ENCODE measurements at places on chromosomes 12 and 14.

- DNase-seq: no peak
Observed at GRCh38 chr14:53872681-53873089, 83.9 kb downstream of the BMP4 start.

GRCh38 chr12:44889162-44889561 is 13.0 kb upstream of the NELL2 start:
- DNase-seq: no peak

DNA sequence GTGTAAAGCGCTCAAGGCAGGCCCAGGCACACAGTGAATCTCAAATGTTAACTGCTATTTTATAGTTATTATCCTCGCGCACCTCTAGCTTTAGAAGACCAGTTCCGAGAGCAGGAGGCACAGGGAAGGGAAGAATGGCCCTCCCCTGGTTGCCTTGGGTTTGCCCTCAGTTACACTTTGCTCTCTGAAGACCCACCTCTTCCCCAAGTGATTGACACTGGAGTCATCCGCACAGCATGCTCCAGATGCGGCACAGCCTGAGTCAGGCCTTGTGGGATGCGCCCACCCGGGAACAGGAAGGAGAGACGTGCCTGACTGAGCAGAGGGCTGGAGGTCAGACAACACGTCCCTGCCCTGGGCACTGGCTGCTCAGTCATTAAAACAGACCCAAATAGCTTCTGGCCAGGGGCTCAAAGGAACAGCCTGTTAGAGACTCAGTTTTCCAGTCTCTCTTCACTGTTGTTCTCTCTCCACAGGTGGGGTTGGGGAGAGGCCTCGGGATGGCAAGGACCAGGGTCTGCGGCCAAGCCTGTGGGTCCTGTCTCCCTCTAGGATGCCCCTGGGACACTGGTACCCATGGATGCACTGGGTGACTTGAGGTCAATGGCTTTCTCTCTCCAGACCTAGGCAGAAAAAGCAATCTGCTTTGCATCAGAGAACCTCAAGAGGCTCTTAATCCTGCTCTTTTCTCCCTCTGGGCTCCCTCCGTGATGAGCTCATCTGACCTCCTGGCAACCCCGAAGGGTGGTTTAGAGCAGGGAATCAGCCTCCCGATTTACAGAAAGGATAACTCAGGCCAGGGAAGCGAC is 13.6 kb upstream of the MLXIP start:
- no peak for DNase-seq

- no peak for DNase-seq
Observed at GRCh38 chr14:104635717-104636116, 31.1 kb upstream of the TMEM179 start.

GRCh38 chr14:31934767-31935266 is 142.3 kb upstream of the ARHGAP5 start:
- no peak for DNase-seq

- no peak for DNase-seq
Observed at GRCh38 chr12:19778797-19779196, 339.5 kb downstream of the AEBP2 start.

DNA sequence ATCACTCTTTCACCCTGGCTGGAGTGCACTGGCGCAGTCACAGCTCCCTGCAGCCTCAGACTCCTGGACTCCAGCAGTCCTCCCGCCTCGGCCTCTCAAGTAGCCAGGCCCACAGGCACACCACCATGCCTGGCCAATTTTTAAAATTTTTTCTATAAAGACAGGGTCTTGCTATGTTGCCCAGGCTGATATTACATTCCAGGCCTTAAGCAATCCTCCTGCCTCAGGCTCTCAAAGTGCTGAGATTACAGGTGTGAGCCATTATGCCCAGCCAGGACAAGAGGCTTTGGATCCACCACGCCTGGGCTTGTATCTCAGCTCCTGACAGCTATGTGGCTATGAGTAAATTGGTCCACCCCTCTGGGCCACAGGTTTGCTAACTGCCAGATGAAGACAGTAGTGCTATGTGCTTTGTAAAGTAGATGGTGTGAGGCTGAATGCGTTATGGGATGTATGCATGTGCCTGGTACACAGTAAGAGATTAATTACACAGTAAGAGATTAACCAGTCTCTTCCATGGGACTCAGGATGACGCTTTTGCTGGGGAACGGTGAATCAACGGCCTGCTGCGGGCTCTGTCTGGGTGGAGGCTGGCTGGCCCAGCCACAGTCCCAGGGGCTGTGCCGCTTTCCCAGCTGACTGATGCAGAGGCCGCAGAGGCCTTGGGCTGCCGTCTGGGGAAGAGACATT is 53.3 kb upstream of the NCOR2 start:
- no peak for DNase-seq

DNA sequence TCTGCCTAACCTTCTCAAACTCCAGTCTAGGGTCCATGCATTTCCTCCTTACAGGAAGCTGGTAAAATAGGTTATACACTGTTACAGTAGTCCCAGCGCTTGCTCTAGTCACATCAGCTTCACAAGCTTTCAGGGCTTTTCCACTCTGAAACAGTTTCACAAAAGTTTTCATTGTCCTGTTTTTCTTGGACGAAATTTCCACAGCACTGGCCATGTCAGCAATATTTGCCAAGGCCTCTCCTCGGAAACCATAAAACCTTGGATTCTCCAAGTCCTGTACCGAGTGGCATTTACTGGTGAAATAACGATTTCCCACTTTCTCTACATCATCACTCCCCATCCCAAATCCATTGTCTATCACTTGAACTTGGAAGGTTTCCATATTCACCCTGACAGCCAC is 2.1 kb downstream of the MLH3 start:
- DNase-seq: no peak

DNA sequence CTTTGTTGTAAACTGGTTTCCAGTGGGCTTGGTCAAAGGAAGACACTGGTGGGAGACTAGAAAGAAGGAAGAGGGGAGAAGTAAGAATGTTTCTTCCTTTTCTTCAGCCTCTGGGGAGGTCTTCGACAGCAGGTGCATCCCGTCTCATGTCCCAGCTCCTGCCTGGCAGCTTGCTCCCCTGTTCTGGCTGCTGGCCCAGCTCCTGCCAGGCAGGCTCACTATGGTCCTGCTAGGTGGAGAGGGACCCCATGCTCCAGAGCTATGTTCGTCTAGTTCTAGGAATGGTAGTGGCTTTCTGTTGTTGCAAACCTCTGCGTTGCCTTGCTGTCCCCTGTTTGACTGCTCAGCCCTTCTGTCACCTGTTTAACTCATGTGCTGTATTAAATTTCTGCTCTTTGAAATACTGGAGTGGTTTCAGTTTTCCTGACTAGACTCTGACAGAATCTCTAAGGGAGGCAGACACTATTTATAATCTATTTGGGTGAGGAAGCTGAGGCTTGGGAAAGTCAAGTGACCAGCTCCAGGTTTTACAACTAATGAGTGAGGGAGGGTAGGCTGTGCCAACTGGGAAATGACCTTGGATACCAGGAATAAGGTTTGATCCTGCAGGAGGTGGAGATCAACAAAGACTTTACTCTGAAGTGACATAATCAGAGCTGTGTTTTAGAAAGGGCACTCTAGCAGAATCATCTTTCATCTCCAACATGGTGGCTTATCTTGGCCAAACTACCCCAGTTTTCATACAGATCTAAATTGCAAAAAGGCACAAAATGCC is 94.7 kb upstream of the DDHD1 start:
- no peak for DNase-seq

DNA sequence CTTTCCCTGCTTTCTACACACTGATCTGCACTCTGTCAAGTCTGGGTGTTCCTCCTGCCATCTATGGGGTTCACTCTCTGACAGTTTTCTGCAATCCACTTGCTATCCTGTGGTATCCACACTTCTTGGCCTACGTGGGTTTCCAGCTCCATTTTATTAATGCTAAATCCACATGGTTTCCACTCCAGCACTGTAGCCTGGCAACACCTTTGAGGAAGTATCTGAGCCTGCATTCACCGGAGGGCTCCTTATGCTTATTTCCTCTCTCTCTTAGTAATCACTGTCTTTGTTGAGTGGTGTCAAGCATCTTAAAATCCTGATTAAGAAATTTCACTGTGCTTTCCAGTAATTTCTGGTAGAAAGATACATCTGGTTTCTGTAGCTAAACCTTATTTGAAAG is 703.7 kb downstream of the TMEM121 start:
- DNase-seq: no peak

GRCh38 chr14:72775923-72776554 is 117.9 kb downstream of the DPF3 start:
- DNase-seq: no peak

GRCh38 chr14:53620890-53621289 is 335.7 kb downstream of the BMP4 start:
- no peak for DNase-seq

DNA sequence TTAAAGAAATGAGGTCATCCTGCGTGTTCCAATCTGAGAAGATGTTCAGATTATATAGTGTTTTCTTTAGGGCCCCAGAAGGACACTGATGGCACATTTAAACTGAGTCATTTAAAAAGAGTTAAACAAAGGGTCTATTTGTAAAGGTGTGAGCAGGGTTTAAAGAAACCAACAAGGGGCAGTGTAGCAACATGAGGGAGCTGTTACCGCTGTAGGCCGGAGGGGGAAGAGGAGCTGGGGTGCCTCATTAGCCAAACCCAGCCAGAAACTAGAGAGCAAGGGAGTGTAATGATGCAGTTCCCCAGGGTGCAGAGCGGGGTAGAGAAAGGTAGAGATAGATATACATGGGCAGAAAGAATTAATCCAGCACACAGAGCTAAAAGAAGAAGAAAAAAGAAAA is 160.4 kb downstream of the TBX5 start:
- DNase-seq: no peak

GRCh38 chr12:49794021-49794420 is 34.2 kb downstream of the NCKAP5L start:
- no peak for DNase-seq

DNA sequence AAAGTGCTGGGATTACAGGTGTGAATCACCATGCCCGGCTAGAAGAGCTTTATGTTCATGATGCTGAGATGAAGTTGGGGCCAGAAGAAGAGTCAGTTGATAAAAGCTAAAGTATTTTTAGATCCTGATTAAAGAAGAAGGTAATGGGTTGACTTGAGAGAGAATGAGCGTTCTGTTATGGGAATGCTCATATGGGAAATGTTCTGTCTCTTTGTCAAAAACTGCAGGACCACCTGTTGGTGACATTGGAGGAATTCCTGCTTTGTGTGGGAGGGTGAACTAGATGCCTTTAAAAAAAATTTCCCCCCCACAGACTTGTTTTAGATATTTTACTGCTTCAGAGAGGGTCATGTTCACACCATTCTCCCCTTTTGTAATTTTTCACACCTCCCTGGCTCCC is 6.7 kb downstream of the WDR20 start:
- no peak for DNase-seq

DNA sequence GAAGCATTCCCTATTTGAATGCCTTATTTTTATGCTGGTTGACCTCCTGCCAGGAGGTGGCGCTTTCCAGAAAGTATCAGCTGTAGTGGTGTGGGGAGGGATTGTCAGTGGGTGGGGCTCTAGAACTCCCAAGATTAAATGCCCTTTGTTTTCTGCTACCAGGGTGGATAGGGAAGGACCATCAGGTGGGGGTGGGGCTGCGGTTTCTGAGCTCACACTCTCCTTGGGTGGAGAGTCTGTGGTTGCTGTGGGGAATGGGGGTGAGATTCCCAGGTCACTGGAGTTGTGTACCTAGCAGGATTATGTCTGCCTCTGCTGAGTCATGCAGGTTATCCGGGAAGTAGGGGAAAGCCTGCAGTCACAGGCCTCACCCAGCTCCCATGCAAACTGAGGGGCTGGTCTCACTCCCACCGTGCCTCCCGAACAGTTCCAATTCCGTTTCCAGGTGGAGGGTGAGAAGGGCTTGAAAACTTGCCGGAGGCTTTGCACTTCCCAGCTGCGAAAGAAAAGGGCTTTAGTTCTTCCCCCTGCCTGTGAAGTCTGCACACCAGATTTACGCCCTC is 68.3 kb downstream of the ALG10B start:
- no peak for DNase-seq

DNA sequence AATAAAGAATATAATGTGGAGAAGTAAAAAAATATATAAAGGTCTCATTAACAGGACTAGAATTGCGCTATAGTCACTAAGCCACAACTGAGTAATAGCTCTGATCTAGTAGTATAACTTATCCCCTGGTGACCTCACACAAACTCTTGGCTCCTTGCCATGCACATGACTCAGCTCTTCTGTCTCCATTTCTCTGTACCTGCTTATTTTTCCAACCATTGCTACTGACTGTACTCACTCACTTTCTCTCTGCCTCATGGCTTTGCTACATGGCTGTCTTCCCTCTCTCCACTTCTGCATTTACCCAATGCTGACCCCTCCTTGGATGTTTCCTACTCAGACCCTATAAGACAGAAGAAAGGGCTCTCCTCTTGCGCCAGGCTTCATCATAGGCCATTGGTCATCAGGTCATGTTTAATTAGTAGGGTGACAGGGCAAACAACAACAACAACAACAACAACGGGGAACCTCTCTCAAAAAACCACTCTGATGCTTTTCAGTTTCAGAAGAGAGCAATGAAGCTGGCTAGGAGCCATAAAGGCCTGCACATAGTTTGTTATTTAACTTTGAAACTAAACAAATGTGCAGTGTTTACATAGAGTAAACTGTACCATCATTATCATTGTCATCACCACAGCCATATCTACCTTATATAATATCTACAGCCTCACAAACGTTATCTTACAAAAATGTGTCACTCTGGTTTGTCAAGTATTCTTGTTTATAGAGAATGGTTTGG is 25.6 kb upstream of the KRAS start:
- peak; percentile 12 for DNase-seq

DNA sequence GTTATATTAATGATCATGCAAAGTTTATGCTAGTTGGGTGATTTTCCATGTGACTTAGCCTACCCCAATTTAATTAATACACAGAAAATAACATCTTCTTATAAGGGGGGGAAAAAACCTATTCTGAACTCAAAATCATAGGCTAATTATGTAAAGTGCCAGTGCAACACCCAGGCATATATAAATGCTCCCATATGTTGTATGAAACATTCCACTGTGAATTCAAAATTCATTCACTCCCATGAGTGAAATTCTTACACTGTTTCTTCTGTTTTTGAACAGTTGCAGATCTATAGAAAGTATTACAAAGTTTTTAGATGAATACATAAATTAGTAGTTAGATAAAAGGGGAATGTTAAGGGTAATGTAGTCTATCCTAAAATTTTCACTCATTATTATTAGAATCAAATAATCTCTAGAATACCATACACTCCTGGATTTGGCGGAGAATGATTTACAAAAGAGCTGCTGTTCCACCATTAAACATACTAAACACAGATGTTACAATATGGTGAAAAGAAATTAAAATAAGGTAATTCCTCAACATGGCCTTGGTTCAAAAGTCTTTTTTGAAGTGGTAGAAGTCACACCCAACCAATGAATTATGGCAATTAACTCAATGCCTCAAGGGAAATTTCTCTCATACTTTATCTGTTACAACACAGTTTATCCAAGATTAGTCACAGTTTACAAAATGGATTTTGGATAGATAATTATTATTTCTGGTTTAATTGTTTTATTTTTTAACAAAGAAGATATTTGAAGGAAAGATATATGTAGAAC is 454.1 kb upstream of the FLRT2 start:
- no peak for DNase-seq

GRCh38 chr14:23399591-23399990 is 8.5 kb downstream of the MYH6 start:
- DNase-seq: no peak

GRCh38 chr12:7879246-7879645 is 6.5 kb upstream of the SLC2A14 start:
- no peak for DNase-seq

All from activated T-helper 1 cell treated with Interleukin-2 at 50 U/mL for 16 hours (primary cell).